T-helper 22 cell (primary cell): ENCODE measurements at places on chromosomes 7 and 10.

DNA sequence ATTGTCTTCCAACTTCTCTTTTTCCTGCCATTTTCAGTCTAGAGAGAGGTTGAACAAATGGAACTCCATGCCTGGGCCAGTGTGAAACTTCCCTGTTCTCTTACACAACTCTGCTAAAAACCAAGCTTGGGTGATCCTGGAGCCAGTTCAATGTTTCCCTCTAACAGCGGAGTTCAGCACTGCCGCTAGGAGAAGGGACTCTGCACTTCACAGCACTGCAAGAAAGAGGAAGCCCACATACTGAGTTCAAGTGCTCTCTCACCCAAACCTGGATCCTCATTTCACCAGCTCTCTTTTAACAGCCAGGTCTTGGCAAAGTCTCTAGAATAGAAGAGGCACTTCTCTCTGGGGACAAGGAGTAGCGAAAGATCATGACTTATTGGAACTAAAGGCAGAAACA lies 18.8 kb downstream of the FOXI2 start:
- no peak for DNase-seq

DNA sequence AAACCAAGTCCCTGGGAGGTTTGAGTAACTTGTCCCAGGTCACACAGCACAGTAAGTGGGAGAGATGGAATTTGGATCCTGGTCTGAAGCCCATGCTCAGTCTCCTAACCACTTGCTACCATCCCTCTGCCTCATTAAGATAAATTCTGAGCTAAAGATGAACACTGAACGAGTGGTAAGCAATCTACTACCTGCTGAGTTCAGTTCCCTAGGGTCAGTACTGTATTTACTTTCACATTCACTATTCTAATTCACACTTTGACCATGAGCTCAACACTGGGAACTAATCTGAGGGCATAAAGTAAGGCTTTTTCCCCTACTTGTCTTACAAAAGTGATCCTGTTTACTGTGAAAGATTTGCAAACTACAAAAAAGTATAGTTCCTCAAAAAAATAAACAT lies 2.4 kb downstream of the UROS start:
- DNase-seq = no peak

GRCh38 chr10:19971343-19972052 lies 155.3 kb downstream of the PLXDC2 start:
- DNase-seq = no peak

GRCh38 chr7:111029574-111030251 lies 61.2 kb upstream of the LRRN3 start:
- DNase-seq = no peak

- no peak for DNase-seq
Observed at GRCh38 chr10:78313636-78314035, 280.0 kb downstream of the RPS24 start.

DNA sequence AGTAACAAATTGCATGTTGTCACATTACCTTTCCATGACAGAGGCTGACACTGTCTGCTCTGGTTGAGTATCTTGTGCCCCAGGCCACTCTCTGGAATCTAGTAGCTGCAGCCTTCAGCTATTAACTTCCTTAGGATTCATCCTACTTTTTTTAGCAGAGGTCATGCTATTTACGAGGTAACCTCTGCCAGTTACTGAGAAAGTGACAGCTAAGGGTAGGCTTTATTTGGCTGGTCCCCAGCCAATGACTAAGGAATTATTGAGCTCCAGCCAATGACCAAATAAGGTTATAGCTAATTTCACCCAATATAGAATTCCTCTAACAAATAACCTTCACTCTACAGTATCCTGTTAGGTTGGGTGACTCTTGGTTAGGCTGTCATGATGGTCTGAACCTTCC lies 1361.7 kb downstream of the XPNPEP1 start:
- no peak for DNase-seq

DNA sequence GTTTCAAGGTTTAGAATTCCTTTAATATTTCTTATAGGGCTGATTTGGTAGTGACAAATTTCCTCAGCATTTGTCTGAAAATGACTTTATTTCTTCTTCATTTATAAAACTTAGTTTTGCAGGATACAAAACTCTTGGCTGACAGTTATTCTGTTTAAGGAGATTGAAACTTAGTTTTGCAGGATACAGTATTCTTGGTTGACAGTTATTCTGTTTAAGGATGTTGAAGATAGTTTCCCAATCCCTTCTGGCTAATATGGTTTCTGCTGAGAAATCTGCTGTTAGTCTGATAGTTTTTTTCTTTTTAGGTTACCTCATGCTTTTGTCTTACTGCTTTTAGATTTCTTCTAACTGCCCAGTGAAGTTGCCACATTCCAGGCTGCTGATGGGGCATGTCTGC lies 186.8 kb downstream of the ITGB1 start:
- no peak for DNase-seq

DNA sequence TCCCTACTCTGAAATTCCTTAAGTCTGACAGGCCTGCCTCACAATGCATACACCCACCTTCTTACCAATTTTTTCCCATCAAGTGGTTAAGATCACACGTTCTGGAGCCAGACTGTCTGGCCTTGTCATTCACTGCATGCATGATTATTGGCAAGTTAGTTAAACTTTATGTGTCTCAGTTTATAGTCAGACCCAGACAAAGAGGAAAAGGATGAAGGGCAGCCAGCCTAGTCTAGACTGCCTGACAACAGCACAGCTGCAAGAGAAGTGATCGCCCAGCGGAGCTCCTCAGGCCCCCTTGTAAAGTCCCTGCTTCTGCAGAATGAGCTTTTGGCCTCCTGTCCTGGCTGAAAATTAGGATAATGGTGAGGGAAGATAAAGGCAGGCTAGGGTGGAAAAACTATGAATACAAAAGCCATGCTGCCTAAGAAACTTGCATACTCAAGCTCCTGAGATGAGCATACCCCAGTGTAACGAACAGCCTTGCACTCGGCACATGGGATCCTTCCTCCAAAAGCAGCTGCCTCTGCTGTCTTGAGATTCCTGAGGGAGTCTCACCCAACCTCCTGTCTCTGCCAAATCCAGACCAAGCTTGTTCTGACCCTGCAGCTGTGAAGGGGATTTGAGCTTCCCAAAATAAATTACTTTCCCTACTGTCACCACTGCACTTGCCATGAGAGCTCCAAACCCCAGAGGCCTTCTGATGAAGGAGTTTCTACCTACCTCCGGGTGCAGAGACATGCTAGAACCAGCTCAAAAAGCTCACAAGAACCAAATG lies 26.7 kb upstream of the MRLN start:
- no peak for DNase-seq

DNA sequence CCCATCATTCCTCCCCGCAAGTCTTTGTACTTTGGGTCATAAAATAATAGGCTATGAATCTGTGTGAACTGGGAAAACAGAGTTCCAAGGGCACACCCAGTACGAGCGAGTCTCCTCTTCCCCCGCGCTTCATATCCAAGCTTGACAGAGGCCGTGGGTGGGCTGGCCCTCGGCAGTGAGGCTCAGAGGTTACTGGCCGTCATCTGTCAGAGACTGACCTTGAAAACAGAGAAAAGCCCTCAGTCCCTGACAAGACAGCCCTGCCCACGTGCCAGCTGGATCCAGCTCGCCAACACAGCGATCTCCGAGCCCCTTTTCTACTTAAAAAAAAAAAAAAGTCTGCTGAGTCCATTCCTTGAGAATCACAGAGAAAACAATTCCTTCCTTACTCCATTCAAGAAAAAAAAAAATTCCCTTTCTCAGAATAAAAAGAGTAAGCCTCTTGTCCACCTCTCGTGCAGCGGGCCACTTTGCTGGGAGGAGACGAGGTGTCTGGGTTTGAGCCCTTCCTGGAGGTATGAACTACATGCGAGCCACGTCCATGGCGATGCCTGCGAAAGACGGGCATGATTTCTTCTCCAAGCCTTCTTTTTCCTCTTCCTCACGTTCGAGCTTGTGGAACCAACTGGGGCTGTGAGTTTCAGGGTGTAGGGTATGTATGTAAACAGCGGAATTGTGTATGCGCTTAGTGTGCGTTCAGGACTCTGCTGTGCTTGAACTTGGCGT lies 744 bp upstream of the BICC1 start:
- DNase-seq = no peak

DNA sequence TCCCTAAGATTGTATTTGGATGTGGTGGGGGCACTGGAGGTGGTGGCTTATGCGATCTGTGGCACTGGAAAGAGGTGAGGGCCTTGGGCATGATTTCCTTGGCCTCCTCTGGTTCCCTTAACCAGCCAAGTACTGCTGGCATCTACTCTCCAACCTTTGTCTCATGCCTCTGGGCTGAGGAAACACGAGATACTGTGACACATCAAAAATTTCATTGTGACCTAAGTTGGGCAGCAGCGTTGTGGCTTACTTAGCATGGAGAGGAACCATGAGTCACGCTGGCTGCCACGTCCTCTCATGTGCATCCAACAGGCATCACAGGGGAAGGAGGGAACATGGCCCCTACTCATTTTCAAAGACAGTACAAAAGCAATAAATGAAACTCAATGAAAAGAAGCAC lies 29.7 kb upstream of the GSDME start:
- DNase-seq = no peak

- no peak for DNase-seq
Observed at GRCh38 chr7:2528481-2529095, 9.0 kb downstream of the LFNG start.

- no peak for DNase-seq
Observed at GRCh38 chr10:91700273-91700672, 67.4 kb upstream of the PPP1R3C start.

DNA sequence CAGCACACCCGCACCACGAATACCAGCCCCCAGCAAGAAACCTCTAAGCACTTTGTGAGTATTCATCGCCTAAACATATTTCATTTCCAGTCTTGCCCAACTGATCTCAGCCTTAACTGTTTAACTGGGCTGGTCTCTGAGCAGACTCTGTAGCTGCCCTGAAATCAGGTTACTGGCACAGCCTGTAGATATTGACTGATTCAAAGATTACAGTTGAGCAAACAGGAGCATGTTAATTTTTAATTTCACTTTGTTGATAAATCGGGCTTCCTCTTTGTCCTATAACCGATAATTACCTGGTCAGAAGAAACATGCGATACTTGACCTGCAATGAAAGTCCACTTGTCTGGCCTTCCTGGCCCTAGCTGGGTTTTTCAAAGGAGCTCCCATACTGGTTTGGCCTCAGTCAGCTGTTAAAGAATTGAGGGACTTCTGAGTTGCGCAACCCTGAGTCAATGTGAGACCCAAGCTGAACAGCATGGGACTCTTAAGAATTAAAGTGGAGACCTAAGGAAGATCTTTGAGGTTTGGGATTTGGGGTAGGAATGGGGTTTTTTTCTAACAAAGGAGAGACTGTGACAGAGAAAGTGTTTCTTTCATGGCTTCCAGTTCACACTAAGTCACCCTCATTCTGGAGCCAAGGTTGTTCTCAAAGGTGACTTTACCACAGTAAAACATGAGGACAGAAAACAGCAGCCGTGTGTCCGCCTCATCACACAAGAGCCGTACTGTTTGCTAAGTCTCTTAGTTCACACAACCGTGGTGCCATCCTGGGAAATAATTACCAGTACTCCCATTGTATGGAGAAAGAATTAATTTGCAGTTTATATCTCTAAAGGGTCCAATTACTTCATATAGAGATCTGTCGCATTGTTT lies 75.9 kb downstream of the PPP1R3C start:
- no peak for DNase-seq

- no peak for DNase-seq
Observed at GRCh38 chr10:118523775-118524174, 71.7 kb downstream of the PRLHR start.
